ENCODE measurements at places on chromosomes 5 and 9.

- DNase-seq = peak; percentile 5
These were observed 20.0 kb downstream of the TMEFF1 start for GRCh38 chr9:100492952-100493351.

DNA sequence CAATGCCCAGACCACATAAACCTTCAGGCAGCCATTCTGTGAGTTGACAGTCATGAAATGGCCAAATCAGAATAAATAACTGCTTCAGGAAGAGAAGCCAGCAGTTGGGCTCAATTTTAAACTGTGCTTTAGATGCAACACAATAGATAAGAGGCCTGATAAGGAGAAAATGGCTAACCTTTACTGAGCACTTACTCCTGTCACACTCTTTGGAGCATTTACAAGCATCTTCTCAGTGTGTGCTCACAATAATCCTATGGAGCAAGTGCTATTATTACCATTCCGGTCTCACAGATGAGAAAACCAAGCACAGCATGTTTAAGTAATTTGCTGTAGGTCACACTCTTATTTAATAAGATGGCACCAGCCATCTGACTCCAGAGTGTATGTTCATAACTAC, 11.5 kb upstream of the SH3RF2 start:
- DNase-seq = no peak

- DNase-seq = peak; percentile 54
These were observed 25.3 kb downstream of the DAP start for GRCh38 chr5:10735569-10736276.

DNA sequence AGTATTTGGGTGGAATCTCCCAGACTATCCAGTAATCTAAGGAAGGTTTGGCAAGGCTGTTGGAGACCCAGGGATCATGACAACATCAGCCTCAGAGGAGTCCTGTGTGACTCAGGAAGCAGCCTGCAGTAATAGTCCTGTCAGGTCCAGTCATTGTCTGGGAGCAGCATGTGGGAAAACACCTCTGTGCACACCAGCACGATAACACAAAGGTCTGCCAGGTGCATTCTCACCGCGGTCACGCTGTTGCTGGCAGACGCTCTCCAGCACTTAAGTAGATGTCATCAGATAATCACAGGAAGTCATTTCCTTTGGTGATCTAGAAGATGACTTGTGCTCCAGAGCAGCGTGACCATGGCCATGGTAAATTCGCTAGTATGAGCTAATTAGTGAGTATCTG, 99.2 kb upstream of the IQGAP2 start:
- DNase-seq = peak; percentile 92

DNA sequence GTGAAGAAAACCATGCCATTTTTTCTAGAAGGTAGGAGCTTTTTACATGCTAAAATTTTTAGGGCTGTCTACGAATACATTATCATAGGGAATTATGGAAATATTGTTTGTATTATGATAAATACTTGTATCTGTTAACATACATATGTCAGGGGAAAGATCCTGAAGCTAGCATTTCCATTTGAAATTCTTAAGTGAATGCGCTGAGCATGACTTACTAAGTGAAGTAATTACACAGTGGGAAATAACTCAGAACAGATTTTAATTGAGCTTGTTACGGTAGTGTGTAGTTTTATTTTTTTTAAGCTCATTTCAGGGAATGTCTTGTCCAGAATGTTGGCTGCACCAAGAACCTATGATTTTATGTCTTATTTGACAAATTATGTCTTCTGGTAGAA, 19.1 kb downstream of the TDRD7 start:
- no peak for DNase-seq

DNA sequence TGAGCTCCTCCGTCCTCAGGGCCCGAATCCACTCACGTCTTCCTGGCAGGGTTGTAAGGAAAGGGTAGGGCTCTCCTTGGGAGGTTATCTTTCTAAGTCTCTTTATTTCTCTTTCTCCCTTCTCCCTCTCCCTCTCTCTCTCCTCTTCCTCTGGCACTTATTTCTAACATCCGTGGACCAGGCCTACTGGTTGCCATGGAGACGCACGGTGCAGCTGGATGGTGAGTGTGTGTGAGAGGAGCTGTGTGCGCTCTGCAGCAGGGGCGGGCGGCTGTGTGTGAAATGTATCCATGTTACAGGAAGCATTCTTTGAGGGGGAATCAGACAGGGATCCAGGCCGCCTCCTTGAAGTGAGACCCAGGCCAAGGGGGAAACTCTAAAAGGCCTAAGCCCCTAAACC, 32.2 kb downstream of the PCDH1 start:
- peak; percentile 43 for DNase-seq

DNA sequence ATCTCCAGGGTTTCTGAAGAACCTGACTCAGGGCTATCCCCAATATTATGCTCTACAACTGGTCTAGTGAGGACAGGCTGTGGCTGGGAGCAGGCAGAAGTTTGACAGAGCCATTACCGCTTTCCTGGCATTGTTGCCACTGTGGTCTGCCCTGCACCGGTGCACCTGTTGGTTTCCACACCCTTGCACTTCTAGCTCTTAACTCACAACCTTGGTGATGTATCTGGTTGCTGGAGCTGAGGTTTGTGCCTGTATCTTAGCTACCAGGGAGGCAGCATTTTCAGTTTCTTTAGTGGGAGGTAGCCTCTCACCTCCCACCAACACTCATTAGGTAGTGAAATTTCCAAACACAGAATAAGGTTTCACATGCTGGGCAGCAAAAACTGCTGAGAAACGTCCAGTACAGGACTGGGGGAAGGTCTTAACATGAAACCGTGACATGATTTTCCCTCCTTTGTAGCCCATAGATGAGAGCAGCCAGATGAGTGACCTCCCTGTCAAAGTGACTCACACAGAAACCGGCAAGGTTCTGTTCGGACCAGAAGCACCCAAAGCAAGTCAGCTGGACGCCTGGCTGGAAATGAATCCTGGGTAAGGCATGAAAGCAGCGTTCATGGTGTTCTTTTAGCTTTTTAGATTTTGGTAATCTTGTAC, 57.7 kb downstream of the SMARCA2 start:
- no peak for DNase-seq

GRCh38 chr9:114518599-114519022, 13.3 kb upstream of the WHRN start:
- peak; percentile 74 for DNase-seq

DNA sequence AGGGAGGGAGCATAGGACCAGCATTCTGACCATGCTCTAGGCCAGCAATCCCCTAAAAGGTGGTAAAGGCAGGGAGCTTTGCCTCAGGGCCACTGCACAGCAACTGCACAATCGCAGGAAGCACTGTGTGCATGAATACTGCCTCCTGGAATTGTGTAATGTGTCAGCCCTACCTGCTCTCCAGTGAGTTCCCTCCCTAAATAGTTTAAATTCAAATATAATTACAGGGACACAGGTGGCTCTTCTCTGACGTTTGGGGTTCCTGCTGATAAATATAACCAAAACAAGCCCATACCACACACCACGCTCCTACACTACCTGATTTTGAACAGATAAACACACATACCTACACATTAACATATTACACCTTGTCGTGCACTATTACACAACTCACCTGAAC, 9.0 kb downstream of the BAG1 start:
- no peak for DNase-seq

- DNase-seq = no peak
These were observed 6.5 kb upstream of the NEK6 start for GRCh38 chr9:124251204-124251603.

DNA sequence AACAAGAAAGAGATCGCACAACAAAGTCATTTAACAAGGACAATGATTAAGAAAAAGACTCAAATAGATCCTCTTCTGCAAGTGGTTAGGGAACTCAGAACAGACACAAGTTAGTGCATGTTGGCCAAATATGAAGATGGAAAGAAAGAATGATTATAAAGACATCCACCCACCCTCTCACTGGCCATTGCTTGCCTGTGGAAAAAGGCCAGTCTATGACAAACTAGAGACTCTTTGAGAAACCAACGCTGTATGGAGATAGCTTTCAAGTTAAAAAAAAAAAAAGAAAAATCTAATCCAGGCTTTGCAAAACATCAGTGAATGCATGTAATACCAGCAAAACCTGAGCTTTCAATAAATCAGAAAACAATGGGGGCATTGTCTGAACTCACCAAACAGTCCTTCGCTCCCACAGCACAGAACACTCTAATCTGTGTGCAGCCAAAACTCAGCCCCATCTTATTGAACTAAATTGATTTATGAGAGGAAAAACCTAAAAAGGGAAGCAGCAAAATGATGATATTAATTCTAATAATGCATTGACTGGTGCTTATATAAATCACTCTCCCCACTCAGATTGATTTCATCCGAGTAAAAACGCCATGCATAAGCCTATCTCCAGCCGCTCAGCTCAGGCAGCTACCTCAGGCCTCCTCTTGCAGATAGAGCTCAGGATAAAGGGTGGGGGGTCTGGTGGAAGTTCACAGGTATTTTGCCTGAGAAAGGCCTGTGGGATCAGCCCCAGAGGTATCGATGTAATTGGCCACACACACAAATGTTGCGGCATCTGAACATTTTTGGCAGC, 547.1 kb downstream of the CCDC171 start:
- DNase-seq = no peak

- no peak for DNase-seq
These were observed 31.2 kb upstream of the CRB2 start for GRCh38 chr9:123324767-123325183.

- DNase-seq = no peak
These were observed 9.5 kb downstream of the ISL1 start for GRCh38 chr5:51392689-51393199.

DNA sequence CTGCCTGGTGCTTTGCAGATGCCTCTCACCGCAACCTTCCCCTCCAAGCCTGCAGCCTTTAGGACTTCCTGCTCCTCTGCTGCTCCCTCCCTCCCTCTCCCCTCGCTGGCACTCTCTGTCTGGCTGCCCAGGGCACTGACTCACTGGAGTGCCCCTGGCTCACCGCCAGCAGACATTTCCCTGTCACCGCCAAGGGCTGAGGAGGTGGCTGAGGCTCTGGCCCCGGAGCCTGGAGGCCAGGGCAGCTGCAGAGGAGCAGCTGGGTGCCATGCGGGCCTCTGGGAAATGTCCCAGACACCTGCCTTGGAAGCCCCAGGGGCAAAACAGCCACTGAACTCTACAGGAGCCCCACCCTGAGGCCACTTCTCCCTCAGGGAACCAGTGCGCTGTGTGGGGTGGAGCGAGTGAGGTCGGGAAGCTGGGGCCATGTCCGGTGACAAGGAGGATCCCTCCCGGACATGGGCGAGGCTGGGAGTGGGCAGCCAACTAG, 53.4 kb downstream of the TENT4A start:
- DNase-seq = peak; percentile 88

GRCh38 chr9:27179245-27179865, 70.3 kb downstream of the TEK start:
- no peak for DNase-seq

DNA sequence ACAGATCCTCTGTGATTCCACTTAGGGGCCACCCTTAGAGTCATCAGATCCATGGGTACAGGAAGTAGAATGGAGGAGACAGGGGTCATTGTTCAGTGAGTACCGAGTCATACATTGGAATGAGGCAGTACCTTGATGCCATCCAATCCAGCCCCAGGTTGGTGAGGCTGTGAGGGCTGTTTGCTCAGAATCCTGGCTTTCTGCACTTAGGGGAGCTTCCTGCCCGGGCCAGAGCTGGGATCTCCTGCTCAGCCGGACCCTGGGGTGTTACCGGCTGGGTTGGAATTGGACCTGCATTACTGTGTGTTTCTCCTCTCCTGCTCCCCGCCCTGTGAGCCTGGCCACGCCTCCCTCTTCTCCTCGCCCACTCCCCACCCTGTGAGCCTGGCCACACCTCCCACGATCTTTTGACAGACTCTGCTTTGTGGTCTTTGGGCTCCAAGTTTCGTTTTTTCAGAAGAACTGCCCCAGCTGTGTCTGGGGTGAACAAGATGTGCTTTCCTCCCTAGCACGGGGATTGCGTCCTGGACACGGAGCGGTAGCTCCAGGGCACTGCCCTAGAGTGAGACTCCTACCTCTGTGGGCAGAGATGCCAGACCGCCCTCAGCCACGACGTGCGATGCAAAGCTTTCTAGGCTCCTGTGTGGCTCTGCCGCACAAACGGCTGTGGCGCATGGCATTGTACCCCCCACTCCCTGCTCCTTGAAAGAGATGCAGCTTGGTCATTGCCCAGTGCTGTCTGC, 15.4 kb downstream of the TRAF2 start:
- peak; percentile 88 for DNase-seq

- DNase-seq = no peak
These were observed 2.8 kb downstream of the LCN15 start for GRCh38 chr9:136761545-136761981.

DNA sequence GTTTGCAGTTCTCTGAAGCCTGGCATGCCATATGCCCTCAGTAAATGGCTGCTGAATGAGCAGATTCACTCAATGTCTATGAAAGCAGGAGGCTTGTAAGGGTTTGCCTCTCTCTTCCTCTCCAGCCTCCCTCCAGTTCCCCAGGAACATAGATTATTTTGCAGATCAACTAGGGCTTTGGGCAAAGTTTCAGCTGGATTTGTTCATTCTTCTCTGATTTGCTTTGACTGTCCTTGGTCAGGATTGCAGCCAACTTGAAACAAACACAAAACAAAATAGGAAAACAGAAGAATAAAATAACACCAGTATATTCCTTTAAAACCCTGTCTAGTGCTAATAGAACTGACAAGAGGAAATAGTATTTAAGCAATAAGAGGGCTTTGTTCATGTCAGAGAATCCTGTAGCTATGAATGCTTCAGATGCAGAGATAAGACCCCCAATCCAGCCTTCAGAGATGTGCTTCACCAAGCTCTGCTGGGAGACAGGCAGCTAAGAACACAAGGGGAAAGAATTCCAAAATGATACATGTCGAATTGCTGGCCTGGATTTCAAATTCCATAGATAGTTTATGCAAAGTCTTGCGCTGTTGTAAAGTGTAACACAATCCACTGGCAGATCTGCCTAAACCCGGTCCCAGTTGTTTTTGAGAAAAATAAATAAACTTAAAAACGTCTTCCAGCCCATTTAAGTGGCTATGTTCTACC, 174.3 kb downstream of the PAPPA start:
- DNase-seq = no peak

- DNase-seq = peak; percentile 63
These were observed 25.7 kb downstream of the PDGFRB start for GRCh38 chr5:150129813-150130492.

DNA sequence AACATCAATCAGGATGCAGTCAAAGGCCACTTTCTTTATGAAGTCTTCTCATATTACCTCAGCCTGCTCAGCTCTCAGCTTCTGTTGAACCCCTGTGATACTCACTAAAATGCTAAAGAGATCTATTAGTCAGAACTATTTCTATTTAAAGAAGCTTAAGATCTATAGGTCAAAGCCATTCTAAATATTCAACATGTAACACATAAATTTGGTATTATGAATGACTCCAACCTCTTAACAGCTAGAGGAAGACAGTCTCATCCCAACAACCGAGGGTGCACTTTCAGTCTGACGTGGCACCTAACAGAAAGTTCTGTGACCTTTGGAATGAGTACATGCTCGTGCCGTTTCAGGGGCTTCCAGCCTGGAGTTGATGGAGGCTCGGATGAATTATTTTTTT, 301.5 kb upstream of the VLDLR start:
- no peak for DNase-seq
